ENCODE measurements at places on chromosomes 1 and 21. TPM values are rescaled to one million over a fixed set of nuclear protein-coding genes. Genes with fewer than 3 reads are reported as not detected.

GRCh38 chr1:217484871-217485270 lies 146.0 kb downstream of the GPATCH2 start:
- DNase-seq: no peak

DNA sequence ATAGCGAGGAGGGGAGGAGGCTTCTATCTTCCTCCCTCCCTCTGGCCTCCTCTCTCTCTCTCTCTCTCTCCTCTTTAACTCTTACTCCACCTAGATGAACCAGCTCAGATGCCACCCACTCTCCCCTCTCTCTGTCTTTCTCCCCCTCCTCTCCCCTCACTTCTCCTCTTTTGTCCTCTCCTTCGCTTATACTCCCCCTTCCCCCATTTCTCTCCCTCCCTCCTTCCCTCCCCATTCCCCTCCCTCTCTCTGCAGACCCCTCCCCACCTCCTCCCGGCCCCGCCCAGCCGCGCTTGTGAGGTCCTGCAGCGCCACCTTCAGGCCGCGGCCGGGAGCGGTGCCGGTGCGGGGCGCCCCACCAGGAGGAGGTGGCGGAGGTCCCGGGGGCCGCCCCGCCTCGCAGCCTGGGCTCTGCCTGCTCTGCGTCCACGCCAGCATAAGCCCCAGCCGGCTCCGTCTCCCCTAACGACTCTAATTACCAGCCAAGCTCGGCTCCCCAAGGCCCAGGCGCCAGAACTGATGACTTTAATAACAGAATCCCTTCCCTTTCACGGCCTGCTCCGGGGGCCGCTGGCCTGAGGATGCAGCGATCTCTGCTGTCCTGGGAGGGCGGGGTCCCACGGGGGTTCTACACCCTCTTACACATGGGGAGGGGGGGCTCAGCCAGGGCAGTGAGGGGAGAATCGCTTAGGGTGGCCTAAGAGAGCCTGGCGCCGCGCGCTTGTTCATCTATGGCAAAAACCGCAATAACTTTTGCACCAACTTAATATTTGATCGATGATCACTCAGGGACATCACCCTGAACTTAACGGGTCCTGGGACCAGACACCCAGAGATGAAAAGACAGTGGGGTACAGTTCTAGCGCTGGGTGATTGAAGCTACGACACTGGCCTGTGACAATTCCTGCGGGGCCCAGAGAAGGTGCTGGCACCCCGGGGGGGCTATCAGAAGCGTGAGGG lies 637.3 kb downstream of the MATN1 start:
- DNase-seq: peak; percentile 47

DNA sequence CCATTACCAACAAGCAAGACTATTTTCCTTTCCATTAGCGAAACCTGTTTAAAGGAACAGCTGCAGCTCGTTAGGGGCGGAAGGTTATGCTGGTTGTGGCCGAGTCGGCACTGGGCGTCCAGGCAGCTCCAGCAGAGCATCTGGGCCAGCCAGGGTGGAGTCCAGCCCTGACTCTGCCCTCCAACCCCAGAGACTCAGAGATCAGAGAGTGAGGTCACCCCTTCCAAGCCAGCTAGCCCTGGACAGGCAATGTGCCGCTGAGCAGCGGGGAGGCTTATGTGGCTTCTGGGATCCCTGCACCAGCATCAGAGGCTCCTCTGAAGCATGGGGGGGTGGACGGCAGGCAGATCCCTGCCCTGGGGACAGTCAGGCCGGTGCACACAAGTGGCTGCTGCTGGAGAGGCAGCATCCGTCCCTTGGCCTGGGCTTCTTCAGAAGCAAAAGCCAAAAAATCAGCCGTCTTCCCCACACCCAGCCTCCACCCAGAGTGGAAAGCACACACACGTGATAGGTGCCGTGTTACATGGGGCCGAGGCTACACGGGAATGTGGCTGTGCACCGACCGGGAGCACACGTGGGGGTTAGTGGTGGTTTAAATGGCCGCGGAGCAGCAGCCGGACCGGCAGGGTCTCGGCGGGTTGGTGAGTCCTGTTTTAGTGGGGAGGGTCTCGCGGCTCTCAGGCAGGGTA lies 30.1 kb downstream of the SLC66A1 start:
- DNase-seq: no peak

DNA sequence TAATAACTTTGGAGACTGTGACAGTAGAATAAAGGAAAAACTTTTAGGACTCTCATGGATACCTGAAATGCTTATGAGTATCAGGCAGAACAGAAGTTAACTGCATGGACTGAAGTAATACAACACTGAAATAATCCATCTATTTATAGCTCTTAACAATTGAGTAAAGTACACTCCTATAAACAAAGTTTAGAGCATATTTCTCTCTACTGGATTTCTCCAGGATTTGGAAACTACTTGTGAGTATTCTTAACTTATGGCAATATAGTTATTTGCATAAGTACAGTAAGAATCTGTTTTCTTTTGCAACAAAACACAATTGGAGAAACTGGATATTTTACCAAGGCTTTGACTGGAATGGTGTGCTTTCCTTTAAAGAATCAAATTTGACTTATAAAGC lies 9.9 kb upstream of the CD48 start:
- DNase-seq: no peak

DNA sequence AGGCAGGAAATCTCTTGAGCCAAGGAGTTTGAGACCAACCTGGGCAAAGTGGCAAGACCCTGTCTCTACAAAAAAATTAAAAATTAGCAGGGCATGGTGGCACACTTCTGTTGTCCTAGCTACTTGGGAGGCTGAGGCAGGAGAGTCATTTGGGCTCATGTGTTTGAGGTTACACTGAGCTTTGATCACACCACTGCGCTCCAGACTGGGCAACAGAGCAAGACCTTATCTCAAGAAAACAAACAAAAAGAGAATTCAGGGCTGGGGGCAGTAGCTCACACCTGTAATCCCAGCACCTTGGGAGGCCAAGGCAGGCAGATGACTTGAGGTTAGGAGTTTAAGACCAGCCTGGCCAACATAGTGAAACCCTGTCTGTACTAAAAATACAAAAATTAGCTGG lies 17.8 kb upstream of the SLC16A1 start:
- DNase-seq: no peak

DNA sequence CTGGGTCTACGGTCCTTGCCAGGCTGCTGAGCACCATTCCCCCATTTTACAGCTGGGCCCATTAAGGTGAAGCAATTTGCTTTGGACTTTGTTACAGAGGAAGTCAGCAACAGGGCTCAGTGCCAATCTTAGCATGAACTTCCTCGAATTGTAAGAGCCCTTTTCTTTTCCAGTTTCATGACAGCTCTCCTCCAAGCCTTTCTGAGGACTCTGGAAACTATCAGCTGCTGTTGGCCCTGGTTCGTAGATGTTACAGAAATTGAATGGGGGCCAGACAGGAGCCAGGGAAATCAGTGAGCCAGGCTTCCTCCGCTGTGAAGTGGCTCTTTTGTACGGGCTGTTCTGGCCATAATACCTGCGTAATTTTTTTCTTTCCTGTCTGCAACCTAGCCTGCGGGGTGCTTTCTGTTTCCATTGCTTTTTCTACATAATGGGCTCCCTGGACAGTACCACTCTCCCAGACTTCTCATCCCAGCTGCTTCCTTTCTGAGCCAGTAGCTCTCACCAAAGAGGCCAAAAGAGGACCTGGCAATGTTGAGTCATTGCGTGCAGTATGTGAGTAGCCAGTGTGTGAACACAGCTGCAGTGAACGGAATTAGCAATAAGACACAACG lies 386.3 kb downstream of the DISC1 start:
- peak; percentile 75 for DNase-seq

DNA sequence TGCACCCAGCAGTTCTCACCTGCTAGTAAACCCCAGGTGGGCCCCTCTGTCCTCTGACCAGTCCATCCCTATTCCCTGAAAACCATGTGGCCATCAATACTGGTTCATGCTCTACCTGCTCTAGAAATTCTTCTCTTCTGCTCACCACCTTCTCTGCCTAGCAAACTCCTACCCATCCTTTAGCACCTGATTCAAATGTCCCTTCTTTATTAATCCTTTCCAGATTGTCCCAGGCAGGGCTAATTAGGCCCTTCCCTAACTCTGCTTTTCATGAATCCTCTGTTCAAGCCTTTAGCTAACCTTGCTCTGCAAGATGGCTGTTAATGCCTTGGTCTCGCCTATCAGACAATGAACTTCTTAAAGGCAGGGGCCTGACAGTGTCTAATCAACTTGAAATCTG lies 62.1 kb upstream of the TRABD2B start:
- DNase-seq: no peak

DNA sequence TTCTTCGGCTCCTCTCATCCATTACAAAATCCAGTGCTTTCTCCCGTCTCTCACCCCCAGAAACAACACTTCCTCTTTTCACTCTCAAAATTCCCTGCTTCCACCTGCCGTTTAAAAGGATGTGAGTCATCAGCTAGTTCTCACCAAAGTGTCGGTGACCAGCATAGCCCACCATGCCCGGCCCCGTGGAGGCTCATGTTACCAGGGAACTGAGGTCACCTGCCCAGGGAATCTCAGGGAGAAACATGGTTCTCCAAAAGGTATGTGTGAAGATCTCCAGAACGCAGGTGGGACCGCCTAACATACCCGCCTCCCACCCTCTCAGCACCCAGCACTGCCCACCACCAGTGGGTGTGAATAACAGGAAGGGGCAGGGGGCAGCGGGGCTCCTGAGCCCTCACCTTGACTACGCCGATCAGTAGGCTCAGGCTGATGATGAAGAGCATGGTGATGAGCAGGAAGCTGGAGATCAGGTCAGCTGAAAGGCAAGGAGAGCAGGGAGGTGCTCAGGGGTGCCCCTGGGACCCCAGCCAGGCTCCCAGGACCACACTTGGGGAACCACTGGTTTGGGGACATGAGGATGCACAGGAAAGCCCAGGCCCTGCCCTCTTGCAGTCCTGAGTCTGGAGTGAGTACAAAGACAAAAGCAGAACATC lies 16.2 kb downstream of the LAPTM5 start:
- DNase-seq: no peak

DNA sequence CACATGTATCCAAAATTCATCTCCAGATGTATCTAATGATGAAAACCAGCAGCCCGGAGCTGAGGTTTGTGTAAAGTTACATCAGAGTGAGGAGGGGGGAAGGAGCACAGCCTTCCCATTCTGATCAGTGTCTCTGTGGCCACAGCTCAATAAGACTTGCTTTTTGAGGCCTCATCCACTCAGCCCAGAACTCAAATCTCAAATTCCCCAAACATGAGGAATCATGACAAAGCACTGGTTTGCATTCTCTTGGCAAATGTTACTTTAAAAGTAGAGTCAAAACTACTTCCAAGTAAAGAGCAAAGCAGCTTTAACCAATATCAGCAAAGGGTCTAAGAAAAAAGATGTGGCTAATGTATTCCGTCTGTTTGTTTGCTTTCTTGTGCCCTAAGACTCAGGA lies 30.9 kb downstream of the CCN1 start:
- peak; percentile 58 for DNase-seq

DNA sequence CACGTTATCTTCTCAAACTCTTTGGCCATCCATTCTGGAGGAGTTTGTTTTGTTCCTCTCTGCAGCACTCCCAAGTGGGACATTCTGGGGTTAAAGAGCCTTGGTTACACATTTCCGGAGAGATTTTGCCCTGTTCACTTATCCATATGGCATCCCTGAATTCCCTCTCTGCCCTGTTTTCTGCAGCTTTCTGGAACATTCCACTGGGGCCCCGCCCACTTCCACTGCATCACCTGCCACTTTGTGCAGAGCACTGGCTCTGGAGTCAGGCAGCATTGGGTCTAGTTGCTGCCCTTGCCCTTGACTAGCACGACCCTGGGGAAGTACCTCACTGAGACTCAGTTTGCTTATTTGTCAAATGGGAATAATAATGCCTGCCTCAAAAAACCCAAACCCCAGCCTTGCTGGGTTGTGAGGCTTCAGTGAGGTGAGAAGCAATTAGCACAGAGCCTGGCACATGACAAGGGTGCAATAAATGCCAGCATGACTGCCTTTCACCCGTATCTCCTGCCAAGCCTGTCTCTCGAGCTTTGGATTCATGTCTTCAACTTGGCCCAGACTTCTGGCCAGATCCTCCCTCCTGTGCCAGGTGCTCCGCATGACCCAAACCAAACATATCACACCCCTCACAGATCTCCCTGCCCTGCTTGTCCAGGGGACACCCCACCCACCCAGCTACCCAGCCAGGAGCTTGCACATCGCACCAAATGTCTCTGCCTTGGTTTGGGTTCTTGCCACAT lies 38.3 kb downstream of the IL6R start:
- DNase-seq: no peak

DNA sequence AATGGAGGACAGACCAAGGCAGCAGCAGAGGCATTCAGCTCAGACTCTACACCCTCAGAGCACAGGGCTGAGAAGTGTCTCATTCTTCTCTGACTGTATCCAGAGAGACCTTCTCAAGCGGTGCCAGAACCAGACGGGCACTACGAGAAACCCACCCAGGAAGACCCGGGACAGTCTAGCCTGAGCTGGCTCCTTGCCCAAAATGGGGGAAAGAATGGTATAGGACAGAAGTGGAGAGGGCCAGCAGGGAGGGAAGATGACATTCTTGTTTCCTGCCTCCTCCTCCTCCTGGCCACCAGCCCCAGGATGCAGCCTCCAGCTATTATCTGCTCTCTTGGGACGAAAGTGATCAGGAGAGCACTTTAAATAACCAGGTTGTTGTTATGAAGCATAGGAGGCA lies 22.6 kb upstream of the PRELP start:
- DNase-seq: no peak

DNA sequence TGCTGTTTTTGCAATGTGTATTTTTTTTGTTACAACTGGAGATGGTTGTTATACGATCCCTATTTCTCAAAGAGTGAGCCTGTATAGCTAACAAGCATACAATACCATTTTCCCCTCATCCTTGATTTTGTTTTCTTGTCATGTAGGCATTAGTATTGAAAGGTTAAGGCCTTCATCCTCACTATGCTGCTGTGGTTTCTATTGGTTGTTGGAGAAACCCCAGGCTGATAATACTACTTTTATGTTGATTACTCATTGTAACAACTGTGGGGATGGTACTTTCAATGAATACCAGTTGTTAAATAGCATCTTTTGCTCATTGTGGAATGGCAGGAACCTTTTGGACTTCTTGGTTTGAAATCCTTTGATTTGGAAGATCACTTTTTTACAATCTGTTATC lies 39.0 kb upstream of the MACF1 start:
- DNase-seq: no peak

- no peak for DNase-seq
Observed at GRCh38 chr1:151763990-151764389, 694 bp upstream of the MRPL9 start.

- no peak for DNase-seq
Observed at GRCh38 chr1:9482816-9483572, 56.3 kb upstream of the SLC25A33 start.

GRCh38 chr1:68551459-68551858 lies 54.6 kb upstream of the DEPDC1 start:
- DNase-seq: no peak

- DNase-seq: no peak
Observed at GRCh38 chr1:159945483-159946241, at the start of gene IGSF9. IGSF9 (minus strand) TSS chr1:159945613; CDS start chr1:159943454, 2,159 bp downstream.

- DNase-seq: no peak
Observed at GRCh38 chr1:223326776-223327175, 37.2 kb downstream of the SUSD4 start.

- no peak for DNase-seq
Observed at GRCh38 chr1:54230507-54231339, 30.8 kb downstream of the MRPL37 start.

NMNAT2 gene
- total RNA-seq: 0.07 TPM

C1orf94 gene
- total RNA-seq: not detected

BTBD8 gene
- total RNA-seq: 0.15 TPM

IFI44 gene
- 155 TPM for total RNA-seq

OR2L2 gene
- total RNA-seq: 0.16 TPM

BRDT gene
- not detected for total RNA-seq

TNFRSF8 gene
- total RNA-seq: 0.82 TPM

NTRK1 gene
- total RNA-seq: not detected

KRTAP12-2 gene
- total RNA-seq: not detected

Measured in MG63 (cell line).